ENCODE measurements at places on chromosomes 16 and 17.

GRCh38 chr16:48347980-48348379 is 37.2 kb downstream of the SIAH1 start:
- DNase-seq, result no peak

DNA sequence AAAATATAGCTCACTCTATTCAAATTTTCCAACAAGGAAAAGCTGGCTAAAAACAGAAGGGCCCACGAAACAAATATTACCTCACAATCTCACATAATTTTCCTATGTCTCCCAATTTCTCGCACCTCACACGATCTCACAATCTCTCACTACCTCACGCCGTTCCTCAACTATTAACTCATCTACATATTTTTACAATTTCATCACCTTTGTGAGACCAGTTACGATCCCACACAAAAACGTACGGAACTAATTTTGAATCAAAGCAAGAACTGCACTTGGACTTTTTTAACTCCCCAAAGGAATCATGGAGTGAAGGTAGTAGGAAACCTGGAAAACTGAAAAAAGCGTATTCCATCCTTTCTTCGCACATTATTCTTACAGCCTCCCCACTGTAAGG is 1.1 kb downstream of the CBX1 start:
- DNase-seq, result no peak

DNA sequence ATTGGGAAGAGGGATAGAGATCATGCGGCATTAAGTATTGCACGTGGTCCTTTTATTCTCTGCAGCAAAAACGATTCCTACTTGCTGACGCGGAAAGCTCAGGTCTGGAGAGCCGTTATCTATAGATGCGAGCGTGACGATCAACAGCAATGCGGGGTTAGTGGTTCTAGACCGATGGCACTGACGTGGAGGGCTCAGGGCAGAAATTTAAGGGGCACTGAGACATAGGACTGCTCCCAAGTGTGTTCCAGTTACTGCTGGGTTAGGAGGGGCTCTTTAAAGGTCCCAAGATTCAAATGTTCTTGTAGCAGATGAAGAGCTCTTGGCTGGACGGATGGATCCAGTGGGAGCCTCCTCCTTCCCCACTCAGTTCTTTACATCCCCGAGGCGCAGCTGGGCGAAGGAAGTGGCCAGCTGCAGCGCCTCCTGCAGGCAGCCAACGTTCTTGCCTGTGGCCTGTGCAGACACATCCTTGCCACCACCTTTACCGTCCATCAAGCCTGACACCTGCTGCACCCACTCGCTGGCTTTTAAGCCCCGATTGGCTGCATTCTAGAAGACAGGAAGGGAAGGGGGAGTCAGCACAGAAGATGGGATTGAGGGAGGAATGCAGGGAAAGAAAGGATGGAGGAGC is 732 bp upstream of the EXOSC6 start:
- no peak for DNase-seq

DNA sequence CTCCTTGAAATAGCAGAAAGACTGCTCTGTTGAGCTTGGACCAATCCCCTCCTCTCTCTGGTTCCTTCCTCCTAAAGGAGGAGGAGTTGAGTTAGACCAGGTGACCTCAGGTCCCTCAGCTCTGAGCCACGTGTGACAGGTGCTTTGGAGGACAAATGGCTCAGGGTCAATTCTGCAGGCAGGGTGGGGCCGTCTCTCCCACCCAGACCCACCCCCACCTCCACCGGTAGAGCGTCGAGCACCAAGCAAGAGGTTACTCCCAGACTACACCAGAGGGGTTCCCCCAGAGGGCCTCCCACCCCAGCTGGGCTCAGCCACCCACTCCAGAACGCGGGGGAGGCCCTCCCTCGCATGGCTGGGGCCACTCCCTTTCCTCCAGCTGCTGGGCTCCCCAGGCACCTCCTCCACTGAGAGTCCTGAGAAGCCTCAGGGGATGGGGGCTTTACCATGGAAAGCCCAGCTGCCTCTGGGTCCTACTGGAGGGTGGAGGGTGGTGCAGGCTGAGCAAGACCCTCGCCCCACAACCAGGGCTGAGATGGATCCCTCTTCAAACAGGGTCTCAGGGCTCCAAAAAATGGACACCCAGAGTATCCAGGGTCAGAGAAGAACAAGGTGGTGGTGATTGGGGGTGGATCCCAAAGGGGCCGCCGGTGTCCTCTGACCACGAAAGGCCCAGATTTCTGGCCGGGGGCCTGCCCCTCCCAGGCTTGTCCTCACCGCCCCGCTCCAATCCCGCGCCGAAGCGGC is 7.6 kb downstream of the MYO1C start:
- peak; percentile 75 for DNase-seq

DNA sequence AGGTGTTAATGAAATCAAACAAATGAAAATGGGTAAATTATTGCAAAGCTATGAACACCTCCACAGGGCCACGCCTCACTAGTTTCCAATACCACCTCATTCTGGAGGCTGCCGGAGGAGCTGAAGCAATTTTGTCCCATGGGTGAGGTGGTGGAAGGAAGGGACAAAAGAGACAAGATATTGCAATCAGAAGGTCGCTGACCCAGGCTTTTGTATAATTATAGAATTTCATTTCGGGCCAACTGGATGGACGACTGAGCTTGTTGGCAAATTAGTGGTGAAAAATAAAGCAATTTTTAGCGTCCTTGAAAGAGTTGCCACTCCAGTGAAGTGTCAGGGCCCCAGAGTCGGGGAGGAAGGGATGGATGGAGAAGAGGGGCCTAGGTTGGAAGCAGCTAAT is 147.9 kb downstream of the CYLD start:
- peak; percentile 35 for DNase-seq

GRCh38 chr17:2081564-2081963 is 26.7 kb downstream of the HIC1 start:
- no peak for DNase-seq

GRCh38 chr17:77957235-77957856 is 1.2 kb upstream of the TNRC6C start:
- DNase-seq, result no peak

- DNase-seq, result no peak
These were observed 94.3 kb upstream of the ZFHX3 start for GRCh38 chr16:73142053-73142854.

GRCh38 chr16:14196011-14196410 is 124.9 kb downstream of the MRTFB start:
- no peak for DNase-seq

- no peak for DNase-seq
These were observed 69.9 kb upstream of the NFAT5 start for GRCh38 chr16:69495821-69496220.

- no peak for DNase-seq
These were observed 126.1 kb downstream of the PITPNC1 start for GRCh38 chr17:67503184-67503583.

DNA sequence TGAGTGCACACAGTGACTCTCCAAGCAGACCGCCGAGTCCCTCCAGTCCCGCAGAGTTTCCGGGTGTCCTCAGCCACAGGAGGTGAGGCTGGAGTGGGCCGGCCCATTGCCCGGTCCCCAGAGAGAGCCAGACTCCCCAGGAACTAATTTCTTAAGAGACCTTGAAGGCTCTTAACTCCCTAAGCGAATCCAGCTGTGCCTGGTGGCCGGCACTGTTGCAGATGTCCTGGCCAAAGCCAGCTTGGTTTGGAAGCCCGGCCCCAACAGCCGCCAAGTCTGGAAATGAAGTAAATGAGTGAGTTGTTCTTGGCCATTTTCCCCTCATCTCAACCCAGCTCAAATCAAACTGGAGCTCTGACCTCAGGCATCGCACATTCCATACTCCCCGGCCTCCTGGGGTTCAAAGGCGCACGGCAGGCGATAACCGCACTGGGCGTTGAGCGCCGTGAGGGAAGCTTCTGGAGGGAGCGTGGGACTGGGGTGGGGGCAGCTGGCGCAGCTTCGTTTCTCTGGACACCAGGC is 42.0 kb downstream of the CMIP start:
- no peak for DNase-seq

DNA sequence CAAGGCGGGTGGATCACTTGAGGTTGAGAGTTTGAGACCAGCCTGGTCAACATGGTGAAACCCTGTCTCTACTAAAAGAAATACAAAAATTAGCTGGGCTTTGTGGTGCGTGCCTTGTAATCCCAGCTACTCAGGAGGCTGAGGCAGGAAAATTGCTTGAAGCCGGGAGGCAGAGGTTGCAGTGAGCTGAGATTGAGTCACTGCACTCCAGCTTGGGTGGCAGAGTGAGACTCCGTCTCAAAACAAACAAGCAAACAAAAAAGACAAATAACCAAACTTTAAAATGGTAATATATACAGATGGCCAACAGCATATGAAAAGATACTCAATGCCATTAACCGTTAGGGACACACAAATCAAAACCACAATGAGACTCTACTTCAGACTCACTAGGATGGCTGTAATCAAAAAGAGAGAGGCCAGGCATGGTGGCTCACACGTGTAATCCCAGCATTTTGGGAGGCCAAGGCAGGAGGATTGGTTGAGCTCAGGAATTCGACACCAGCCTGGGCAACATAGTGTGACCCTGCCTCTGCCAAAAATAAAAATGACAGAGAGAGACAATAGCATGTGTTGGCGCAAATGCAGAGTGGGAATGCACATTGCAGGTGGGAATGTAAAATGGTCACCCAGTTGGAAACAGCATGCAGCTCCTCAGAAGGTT is 21.3 kb downstream of the SULT1A2 start:
- DNase-seq, result no peak

Data from ascending aorta (tissue), 2 donors.